AG08396 (cell line): ENCODE measurements at places on chromosomes 11 and 22.

GRCh38 chr22:43249789-43250471, 63.0 kb upstream of the TTLL12 start:
- DNase-seq, result no peak

DNA sequence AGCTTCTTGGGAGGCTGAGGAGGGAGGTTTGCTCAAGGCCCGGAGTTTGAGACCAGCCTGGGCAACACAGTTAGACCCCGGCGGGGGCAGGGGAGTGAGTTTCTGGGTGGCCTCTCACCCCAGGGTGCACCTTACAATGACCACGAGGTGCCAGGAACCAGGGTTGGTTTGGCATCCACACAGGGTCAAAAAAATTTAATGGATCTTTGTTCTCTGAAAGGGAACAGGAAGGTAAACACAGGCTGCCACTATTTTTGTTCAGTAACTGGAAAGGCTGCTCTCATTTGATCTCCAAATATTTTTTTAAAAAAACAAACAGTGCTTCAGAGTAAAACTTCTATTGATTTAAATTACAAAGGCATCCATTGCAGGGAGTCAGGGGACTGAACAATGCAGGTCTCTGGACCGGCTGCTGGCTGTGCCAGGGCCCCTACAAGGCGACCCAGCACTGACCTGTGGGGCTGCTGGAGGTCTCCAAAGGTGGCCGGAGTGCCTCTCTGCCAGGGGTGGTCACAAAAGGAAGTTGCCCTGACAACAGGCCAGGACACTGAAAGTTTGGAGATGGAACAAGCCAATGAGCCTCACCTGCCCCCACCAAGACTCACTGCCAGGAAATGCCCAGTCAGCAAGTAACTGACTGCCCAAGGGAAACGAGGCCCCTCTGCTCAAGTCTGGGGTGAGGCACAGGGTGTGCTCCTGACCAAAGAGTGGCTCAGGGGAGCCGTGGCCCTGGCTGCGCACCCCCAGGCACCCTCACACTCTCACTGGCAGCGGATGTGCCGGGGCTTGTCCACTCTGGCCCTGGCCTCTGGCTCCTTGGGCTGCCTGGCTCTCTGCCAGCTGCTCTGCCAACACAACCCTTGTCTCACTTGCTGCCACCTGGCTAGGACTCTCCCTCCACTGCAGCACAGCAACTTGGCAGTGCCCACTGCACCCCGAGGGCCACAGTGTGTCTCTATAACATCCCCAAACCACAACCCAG, 51.8 kb downstream of the ARFGAP3 start:
- DNase-seq, result no peak

DNA sequence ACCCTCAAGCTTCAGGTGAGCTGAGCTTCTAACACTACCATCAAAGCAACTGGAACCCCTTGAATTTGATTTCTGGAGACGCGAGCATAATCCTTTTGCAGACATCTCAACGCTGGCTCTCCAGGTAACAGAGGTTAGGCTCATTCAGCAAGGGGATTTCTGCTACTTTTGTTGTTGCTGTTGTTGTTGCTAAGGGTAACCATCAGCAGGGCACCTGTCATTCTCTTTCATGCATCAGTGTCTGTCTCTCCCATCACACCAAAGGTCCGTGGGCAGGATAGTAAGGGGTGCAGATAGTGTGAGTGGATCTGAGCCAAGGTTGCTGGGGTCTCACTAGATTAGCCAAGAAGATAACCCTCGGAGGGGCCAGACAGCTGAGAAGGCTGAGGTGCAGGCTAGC, 90.3 kb downstream of the TP53I11 start:
- DNase-seq, result no peak

DNA sequence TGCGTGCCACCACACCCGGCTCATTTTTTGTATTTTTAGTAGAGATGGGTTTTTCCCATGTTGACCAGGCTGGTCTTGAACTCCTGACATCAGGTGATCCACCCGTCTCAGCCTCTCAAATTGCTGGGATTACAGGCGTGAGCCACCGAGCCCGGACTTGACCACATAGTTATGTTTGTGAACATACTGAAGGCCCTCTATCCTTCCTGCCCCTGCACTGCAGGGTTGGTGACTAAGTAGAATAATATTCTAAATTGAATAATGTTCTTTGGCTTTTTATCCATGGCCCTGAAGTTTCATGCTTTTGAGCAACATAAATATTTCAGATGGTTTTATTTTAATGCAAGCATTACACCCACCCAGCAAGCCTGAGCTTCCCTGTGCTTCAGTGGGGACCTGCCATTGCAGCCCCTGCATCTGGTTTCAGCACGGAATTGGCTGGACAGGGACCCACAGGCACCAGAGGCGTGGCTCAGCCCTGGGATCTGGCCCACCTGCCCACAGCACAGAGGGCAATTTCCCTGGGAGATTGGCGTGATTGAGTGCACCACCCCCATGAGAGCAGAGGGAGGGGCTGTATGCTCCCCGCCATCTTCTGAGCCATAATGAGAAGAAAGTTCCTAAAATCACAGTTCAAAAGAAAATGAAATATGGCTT, 460.5 kb downstream of the BRD1 start:
- DNase-seq, result no peak

DNA sequence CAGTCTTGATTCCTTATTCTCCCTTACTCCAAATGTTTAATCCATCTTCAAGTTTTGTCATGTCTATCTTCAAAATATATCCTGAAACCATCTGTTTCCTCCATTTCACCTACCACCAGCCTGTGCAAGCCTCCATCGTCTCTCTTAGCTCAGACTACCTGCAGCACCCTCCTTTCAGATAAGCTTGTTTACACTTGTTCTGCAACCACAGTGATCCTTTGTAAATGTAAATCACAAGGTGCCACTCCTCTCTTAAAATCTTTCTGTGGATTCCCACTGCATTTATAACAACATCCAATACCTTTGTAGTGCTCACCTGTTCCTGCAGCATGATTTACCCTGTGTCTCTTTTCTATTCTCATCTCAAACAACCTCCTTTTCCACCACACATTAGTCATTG, 31.8 kb upstream of the GPR83 start:
- DNase-seq, result no peak

GRCh38 chr11:65791719-65792213, 4.9 kb downstream of the OVOL1 start:
- DNase-seq, result no peak

GRCh38 chr11:69468911-69469885, 12.3 kb upstream of the LINC01488 start:
- DNase-seq, result no peak

DNA sequence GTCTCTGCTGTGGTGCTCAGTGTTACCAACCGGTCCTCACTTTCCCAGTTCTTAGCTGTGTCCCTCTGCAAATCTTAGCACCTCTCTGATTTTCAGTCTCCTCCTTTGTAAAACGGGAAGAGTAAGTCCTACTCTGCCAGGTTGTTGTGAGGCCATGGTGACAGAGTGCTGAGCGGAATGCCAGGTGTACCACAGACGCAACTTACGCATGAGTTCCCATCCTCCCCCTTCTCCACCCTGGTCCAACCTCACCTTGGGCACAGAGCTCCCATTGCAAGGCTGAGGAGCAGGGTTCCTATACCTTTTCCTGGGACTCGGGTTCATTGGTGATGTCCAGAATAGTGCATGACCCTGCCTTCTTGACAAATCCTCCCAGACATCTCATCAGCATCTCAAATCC, 7.3 kb upstream of the DDB2 start:
- DNase-seq, result no peak

- DNase-seq, result peak; percentile 62
Measured at GRCh38 chr22:43829904-43830851, 18.1 kb upstream of the EFCAB6 start.

DNA sequence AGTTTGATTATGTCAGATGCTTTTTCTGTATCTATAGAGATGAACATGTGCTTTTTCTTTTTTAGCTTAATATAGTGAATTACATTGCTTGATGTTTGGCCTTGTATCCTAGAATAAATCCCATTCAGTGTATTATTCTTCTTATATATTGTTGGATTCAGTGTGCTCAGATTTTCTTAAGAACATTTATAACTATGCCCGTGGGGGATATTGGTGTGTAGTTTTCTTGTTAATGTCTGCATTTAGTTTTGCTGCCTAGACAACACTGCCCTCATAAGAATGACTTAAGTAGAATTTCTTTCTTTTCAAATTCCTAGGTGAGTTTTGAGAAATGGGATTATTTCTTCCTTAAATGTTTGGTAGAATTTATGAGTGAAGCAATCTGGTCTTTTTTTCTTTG, 98.5 kb downstream of the TMEM135 start:
- DNase-seq, result no peak

- DNase-seq, result no peak
Measured at GRCh38 chr11:127998421-127998820, 588.9 kb downstream of the ETS1 start.

- DNase-seq, result no peak
Measured at GRCh38 chr11:26914968-26915367, 78.9 kb upstream of the FIBIN start.

DNA sequence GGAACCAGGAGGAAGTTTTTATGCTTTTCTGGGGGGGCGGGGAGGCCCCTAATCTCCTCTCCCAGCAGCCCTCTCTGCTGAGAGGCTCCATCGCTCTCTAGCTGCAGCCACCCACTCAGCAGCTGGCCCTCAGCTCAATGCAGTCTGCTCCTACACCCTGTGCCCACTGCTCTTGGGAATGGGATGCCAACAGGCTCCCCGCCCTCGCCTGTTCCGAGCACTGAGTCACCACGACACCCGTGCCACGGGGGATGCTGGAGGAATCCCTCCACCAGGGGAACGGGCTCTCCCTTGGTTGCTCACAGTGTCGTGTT, 23.5 kb upstream of the SUSD2 start:
- DNase-seq, result no peak

- DNase-seq, result no peak
Measured at GRCh38 chr11:110303414-110303826, 7.0 kb upstream of the RDX start.

DNA sequence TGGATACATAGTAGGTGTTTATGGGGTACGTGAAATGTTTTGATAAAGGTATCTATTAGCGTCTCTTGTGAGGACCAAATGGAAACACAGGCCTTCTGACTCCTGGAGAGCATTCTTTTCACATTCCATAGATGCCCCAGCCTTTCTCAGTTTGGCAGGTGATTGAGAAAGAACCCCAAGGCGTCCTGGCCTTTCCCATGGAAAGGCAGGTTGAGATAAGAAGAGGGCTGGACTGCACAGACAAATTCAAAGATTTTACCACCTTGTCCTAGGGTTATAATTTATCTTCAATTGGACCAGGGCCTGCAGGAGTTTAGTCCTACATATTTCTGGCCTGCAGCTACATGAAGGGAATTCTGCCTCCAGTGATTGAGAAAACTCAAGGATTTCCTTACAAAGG, 661 bp upstream of the OLFML1 start:
- DNase-seq, result no peak
